ENCODE measurements at places on chromosomes 5 and 9. TPM values are rescaled to one million over a fixed set of nuclear protein-coding genes. Genes with fewer than 3 reads are reported as not detected.

LRRC19 gene
- total RNA-seq = not detected

ADAMTS2 gene
- 0.13 TPM for total RNA-seq

FOXD4L3 gene
- total RNA-seq = not detected

NR5A1 gene
- 2.5 TPM for total RNA-seq

CDX1 gene
- total RNA-seq = not detected

ZNF366 gene
- total RNA-seq = not detected

LECT2 gene
- not detected for total RNA-seq

SLCO4C1 gene
- total RNA-seq = 0.90 TPM

EPB41L4B gene
- 27.8 TPM for total RNA-seq

PCDHB12 gene
- 0.44 TPM for total RNA-seq

GKAP1 gene
- 5.2 TPM for total RNA-seq

PAPPA gene
- 1.2 TPM for total RNA-seq

SH3GLB2 gene
- total RNA-seq = 68.3 TPM

GCNT4 gene
- 0.33 TPM for total RNA-seq

PROB1 gene
- 2.3 TPM for total RNA-seq

GZMA gene
- not detected for total RNA-seq

PKD2L2 gene
- total RNA-seq = not detected

F2RL2 gene
- 0.13 TPM for total RNA-seq

ZNF189 gene
- total RNA-seq = 7.0 TPM

SLC34A1 gene
- not detected for total RNA-seq

WNK2 gene
- total RNA-seq = 13.7 TPM

JMY gene
- 6.1 TPM for total RNA-seq

NEURL1B gene
- total RNA-seq = 5.3 TPM

ELAVL2 gene
- total RNA-seq = not detected

Data from Panc1 (cell line).